Activated CD4-positive, alpha-beta T cell treated with anti-CD3 and anti-CD28 coated beads, Interleukin-2, amount 10 ng/mL, durations not matched to agents 24 days and 14 days (primary cell): ENCODE measurements at places on chromosomes 11 and 22. TPM values are rescaled to one million over a fixed set of nuclear protein-coding genes. Genes with fewer than 3 reads are reported as not detected.

DNA sequence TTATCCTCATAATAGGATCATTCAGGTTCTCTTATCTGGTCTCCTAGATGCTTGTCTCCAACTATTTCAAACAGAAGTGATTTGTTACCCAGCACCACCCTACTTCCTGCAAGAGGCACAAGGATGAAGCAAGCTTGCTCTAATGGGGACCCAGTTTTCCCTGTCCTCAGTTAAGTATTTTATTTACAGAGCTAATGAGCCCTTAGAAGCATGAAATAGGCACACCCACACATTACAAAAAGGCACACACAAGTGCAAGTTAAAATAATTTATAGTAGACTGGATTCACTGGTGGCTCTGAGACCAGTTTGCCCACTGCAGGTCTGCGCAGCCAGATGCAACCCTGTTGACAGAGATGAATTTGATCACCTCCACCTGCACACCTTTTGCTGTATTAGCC is 167.5 kb downstream of the KIRREL3 start:
- H3K27me3 ChIP-seq: no peaks in the 10 kb centered on the region
- no peak overlapping the region for H3K4me3 ChIP-seq
- no peaks in the 10 kb centered on the region for H3K36me3 ChIP-seq
- DNase-seq: no peak
- H3K4me1 ChIP-seq: no peaks in the 10 kb centered on the region

Gene FAM181B
- total RNA-seq: not detected in 2 replicates

DNA sequence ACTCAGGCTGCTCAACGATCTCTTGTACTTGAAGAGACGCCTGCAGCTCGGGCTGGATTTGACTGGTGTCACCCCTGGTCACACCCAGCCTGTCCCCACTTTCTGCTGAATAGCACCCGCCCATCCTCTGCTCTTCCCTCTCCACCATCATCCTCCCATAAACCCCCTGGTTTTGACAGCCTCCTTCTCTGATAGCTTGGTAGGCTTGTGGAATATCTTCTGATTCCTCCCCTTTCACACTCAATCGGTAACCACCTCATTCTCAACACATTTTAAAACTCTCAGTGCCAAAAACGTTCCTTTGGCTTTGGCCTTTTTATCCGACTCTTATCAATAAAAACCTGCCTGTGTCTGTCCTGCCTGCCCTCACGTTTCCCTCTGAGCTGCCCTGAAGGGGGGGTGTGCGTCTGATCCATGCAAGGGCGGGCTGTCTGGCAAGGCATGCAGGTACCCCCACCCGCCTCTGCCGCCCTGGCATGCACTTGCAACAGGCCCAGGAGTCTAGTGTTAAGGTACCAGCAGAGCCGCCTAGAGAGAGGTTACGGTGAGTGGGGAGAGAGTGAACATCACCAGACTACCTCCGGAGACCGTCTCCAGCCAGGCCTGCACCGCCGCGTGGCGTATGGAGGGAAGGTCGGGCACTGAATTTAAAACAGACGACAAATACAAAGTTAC is 51.7 kb upstream of the BID start:
- DNase-seq: no peak
- H3K4me3 ChIP-seq: no peak overlapping the region
- H3K27ac ChIP-seq: no peak overlapping the region
- H3K4me1 ChIP-seq: peaks cover 5% of the 10 kb centered on the region
- no peaks in the 10 kb centered on the region for H3K27me3 ChIP-seq
- H3K36me3 ChIP-seq: peaks cover 2% of the 10 kb centered on the region

Gene MPPED2
- not detected in 2 replicates for total RNA-seq

DNA sequence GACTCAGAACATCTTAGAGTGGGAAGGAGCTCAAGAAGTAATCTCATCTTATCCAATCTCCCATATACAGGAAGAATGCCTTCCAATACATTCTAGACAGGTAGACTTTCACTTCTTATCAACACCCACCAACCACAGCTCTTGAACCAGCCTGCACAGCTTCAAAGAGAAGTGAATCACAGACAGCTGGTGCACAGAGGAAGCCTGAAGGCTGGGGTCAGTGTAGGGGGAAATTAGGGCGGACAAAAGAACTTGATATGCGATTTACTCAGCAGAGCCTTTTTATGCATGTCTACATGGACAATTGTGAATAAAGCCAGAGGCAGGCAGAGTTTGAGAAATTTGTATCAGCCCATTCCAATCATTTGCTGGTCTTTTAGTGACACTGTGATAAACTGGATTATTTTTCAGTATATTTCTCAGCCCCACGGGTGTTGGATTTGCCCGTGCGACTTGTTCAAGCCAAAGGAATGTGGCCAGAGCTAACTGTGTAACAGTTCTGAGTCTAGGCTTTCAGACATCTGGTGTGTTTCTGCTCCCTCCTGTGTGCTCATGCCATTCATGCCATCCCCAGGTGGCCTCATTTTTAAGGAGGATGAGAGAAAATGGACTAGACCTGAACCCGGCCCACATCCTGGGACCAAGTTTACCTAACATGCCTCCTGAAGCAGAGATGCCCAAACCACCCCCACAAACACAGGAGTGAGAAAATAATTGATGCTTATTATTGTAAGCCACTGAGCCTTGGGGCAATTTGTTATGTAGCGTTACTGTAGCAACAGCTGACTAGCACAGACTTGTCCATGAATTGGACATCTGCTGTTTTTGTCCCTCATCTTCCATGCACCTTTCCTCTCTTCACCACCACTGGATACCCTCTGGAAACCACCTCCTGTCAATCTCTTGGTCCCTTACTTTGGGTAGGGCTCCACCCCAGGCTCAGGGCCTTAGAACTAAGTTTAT is 137.5 kb upstream of the HSD17B12 start:
- H3K27me3 ChIP-seq: peaks cover 17% of the 10 kb centered on the region
- no peak overlapping the region for H3K27ac ChIP-seq
- no peak overlapping the region for H3K4me3 ChIP-seq
- DNase-seq: no peak
- H3K4me1 ChIP-seq: no peaks in the 10 kb centered on the region
- no peaks in the 10 kb centered on the region for H3K36me3 ChIP-seq
